HepG2 (cell line): ENCODE measurements at places on chromosomes 4 and X.

DNA sequence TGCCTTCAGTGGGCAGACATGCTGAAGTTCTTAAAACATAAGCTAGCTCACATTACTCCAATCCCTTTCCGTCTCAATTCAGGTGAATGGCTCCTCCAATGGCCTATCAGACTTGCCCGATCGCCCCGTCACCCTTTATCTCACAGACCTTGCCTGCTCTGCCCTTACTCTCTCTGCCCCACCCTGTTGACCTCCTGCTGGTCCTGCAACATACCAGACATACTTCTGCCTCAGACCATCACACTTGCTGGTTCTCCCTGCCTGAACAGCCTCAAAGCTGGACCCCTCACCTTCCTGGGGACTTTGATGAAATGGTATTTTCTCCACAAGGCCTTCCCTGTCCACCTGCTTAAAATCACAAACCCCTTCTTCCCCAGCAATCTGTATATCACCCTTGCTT is 340.1 kb upstream of the NR3C2 start:
- DNase-seq: no peak

- no peak for DNase-seq
Measured at GRCh38 chr4:7293703-7294102, 101.4 kb downstream of the SORCS2 start.

DNA sequence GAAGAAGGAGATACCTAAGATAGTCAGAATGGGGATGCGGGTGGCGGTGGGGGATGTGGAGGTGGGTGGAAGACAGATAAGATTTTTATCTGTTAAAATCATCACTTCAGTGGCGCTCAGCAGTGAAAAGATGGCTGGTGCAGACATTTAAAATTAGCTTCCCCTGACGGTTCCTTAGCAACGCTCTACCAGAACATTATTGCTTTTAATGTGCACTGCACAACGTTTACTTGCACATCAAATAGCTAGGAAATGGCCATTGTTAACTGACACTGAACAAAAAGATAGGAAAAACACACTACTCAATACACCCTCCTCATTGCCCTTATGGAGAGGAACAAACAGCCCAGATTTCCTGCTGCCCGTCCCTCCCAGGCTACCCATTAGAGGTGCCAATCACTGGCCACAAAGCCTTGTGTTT is 61.0 kb upstream of the FTHL17 start:
- DNase-seq: no peak

- no peak for DNase-seq
Measured at GRCh38 chrX:46703980-46704379, 54.9 kb downstream of the SLC9A7 start.

DNA sequence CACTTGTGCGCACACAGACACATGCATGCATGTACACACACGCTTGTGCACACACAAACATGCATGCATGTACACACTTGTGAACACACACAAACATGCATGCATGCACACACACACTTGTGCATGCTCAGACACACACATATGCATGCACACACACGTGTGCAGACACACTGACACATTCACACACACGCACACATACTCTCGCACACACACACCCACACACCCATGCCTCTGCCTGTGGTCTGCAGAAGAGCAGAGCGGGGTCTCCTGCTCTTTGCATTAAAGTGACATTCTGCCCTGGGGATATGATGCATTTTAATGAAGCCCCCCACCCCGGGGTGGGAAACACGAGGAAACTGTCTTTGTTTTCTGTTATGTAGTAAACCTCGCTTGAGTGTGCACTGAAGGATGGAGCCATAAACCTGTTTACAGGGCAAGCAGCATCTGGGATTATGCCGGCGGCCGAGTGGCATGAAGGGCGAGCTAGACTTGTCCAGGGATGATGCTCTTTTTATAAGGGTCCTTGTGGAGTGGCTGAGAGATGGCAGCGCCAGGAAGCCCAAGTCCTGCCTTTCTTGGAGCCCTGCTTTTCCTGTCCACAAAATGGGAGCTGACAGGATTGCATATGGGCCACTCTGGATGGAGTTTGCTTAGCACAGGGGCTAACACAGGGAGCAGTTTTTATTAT is 17.8 kb downstream of the PSAPL1 start:
- no peak for DNase-seq

- DNase-seq: no peak
Measured at GRCh38 chrX:16606142-16606720, 43.7 kb upstream of the S100G start.

GRCh38 chr4:4968161-4968725 is 51.0 kb downstream of the CYTL1 start:
- no peak for DNase-seq
